Kidney glomerular epithelial cell (primary cell): ENCODE measurements at places on chromosomes 11 and 22.

DNA sequence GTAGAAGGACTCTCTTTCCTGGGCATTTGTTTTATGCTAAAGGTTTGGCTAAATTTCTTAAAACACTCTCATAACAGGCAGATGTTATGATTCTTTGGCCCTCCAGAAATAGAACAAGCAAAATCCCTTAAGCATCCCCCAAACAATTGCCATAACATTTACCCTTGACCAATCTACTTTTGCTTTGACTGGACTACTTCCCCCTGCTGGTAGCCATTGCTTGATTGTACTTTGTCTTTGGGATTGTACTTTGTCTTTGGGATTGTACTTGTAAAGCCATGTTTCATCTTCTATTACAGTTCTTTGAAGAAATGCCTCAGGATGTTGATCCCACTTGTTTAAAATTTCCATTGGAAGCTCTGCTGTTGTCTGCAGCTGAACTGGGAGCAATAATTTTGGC, 53.3 kb upstream of the GLYAT start:
- no peak for DNase-seq

DNA sequence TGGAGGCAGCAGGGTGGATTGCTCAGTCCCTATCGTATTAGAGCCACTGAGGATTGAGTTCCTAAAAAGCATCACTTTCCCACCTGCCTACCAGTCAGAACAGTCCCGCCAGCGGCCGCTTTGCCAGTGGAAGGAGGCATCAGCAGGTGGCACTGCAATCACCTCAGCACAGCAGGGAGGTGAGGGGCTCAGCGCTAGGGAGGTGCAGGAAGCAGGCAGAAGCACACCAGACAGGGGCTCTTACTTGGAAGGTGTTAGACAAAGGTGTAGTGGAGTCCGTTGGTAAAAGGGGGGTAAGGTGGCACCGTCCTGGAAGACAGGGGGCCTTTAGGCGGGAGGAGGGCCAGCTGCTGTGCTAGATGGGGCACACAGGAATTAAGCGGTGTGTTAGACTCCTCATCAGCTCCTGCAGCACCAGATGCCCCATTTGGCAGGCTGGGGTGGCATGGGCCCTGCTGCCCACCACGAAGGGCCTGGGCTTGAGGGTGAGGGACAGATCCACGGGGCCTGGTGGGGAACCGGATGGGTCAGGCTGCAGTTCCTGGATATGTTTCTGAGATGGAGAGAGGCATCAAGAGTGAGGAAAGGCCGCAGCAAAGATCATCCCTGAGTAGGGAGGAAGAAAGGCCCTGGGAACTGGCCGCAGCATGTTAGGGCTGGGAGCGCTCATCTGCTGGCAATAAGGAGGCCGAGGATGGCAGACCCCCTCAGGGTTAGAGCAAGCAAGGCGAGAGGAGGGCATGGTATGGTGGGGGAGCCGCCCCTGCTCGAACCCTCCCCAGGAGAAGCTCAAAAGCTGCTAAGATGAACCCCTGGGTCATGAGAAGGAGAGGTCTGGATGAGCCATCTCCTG, 42.5 kb downstream of the C11orf58 start:
- no peak for DNase-seq

GRCh38 chr11:19727246-19727645, 14.6 kb downstream of the NAV2 start:
- peak; percentile 65 for DNase-seq

DNA sequence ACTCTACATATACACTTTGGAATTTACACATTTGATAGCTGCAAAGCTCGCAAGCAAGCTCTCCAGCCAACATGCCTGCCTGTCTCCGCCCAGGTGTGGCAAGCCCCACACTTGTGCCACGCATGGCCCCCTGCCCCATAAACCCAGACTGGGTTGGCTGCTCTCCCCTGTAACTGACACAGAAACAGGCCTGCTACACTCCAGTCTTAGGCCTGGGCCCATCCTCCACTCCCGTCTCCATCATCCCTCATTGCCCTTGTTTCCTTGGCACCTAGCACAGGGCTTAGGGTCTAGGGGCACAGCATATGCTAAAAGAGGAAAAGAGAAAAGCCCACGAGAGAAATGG, 41.4 kb downstream of the PACSIN2 start:
- no peak for DNase-seq

DNA sequence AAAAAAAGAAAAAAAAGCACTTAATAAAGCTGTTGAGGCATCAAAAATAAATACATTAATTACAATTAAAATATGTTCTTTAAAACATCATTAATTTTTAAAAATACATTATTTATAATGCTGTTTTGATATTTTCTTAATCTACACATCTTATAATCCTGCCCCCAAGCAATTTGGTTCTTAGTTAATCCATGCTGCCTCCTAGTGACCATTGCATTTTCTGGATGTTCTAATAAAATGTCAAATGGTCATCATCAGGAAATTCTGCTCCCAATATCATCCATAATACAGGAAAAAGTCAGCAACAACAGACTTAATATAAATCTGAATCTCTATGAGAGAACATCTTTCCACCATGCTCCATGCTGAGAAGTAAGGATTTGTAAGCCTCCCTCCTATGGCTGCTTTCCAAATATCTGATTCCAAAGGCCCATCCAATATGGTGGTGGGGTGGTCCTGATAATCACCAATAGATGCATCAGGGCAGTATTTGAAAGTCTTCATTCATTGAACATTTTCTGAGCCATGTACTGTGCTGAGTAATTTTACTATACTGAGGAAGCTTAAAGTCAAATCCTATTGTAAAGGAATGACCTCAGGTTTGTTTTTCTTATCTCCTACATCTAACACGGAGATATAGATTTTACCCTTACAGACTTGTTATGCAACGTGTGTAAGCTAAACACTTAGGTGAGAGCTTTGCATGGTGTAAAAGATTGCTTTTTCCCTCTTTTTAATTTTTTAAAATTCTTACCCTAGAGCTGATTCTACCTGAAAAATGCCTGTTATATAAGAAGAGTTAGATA, 124.7 kb upstream of the BMAL1 start:
- DNase-seq = no peak

- no peak for DNase-seq
Observed at GRCh38 chr22:50490531-50491308, 4.1 kb downstream of the MIOX start.

- no peak for DNase-seq
Observed at GRCh38 chr11:61290905-61291690, 4.0 kb downstream of the VWCE start.

GRCh38 chr11:31106326-31106725, 263.2 kb downstream of the DCDC1 start:
- no peak for DNase-seq

DNA sequence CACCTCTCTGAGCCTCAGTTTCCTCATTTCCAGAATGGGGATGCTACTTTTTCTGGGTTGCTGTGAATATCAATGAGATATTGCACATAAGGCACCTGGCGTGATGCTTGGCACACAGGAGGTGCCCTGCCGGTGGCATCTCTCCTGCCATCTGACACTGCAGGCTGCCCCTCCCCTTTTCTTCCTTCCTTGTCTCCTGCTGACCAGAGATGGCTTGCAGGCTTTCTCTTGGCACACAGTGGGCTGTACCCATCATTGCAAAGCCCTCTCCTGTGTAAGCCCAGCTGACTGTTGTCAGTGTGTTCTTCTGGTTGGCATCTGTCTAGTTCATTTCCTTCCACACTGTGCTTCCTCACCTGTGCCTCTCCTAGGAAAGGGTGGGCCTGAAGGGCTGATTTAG, 91.7 kb downstream of the MYO18B start:
- DNase-seq = no peak

GRCh38 chr22:42229455-42230149, 40.9 kb downstream of the TCF20 start:
- DNase-seq = no peak

GRCh38 chr11:121321614-121322243, 29.2 kb downstream of the SC5D start:
- peak; percentile 17 for DNase-seq

GRCh38 chr22:46972256-46972655, 209.8 kb downstream of the TBC1D22A start:
- no peak for DNase-seq

DNA sequence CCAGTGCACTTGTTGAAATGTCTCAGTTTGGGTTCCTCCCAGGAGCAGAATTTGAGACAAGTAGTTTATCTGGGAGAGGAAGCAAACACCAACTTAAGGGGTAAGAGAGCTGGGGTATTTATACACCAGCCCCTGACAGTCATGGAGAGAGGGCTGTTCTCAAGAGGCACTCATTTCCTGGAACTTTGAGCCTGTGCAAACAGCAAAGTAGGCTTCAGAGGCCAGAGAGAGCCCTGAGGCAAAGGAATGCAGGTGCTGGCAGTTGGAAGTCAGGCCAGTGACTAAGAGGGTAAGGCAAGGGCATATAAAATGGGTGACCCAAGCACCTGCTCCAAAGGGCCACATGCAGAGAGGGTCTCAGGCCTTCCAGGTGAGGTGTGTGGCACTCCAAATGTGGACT, 16.1 kb downstream of the MS4A18 start:
- no peak for DNase-seq
